ENCODE measurements at places on chromosomes 2 and 18.

- no peak for DNase-seq
These were observed 1122.7 kb upstream of the PIK3C3 start for GRCh38 chr18:40832362-40832761.

DNA sequence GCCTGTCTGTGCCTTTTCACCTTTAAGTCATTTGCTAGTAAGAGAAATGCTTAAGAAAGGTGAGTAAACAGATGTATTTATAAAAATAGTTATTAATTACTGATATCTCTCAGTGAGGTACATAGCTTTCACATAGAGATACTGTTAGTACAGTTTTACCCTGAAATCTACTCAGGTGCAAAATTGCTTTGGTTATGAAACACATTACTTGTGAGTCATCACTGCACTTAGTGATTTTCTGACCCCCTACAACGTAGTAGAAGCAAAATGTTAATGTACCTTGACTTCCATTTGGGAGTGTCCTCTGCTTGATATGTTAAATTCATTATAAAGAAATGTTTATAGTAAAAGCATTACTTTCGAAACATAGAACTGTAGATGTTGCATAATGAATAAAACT, 6.5 kb downstream of the GLS start:
- DNase-seq, result no peak

DNA sequence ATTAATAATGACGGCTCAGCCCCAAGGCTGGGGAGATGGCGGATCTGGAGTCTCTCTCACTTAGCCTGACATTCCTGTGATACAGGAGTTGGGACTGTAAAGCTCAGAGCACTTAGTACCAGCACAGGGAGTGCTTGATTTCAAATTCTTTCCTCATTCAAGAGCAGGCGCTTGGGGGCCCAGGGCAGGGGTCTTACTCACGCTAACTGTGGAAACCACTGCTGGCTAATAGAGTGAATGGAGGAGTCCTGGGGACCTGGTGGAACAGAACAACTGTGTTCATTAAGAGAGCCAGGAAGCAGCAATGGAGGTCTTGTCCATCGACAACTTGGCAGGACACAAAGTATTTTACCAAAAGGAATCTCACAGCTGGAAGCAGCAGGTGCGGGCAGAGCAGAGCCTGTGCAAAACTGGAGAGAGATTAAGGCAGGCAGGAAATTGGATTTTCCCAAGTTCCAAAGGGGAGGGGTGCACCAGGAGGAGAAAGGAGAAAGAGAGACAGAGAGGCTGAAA, 358.9 kb downstream of the TNS1 start:
- no peak for DNase-seq

- DNase-seq, result no peak
These were observed 111.9 kb downstream of the KCNF1 start for GRCh38 chr2:11023326-11024258.

GRCh38 chr18:58162127-58162526, 118.1 kb downstream of the NEDD4L start:
- DNase-seq, result no peak

GRCh38 chr2:16617282-16618266, 48.1 kb downstream of the CYRIA start:
- peak; percentile 40 for DNase-seq

- DNase-seq, result peak; percentile 35
These were observed at the start of gene ZNF236 for GRCh38 chr18:76822506-76823160. TSS of gene ZNF236 (plus strand) at chr18:76822557. CDS start at chr18:76822608, 51 bp downstream.

GRCh38 chr2:167928434-167928833, 319.0 kb downstream of the STK39 start:
- DNase-seq, result no peak

- DNase-seq, result no peak
These were observed 5.2 kb downstream of the GNLY start for GRCh38 chr2:85699325-85699724.

DNA sequence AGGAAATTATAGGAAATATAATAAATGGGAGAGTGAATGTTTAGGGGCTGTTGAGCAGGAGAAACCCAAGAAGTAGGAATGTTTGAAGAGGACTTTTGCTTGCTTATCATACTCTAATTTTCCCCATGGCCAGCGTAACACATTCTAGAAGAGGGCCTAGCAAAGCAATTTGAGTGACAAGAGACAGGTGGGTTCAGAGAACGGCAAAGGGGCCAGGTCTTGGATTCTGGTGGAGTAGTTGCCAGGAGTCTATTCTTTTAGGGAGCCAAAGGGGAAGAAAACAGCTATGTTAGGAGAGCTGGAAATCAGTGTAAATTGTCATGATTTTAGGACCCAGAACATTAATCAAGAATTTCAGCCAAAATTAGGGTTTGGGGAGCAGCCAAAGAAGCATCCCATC, 96.5 kb downstream of the COL5A2 start:
- no peak for DNase-seq

- DNase-seq, result no peak
These were observed 173.7 kb upstream of the HNRNPA3 start for GRCh38 chr2:177038787-177039484.

GRCh38 chr2:197165020-197165419, 145.6 kb downstream of the ANKRD44 start:
- no peak for DNase-seq

GRCh38 chr18:50559752-50560680, at the start of gene MAPK4:
TSS of gene MAPK4 (plus strand) at chr18:50560087. CDS start at chr18:50663959, 103,872 bp downstream.
- no peak for DNase-seq

DNA sequence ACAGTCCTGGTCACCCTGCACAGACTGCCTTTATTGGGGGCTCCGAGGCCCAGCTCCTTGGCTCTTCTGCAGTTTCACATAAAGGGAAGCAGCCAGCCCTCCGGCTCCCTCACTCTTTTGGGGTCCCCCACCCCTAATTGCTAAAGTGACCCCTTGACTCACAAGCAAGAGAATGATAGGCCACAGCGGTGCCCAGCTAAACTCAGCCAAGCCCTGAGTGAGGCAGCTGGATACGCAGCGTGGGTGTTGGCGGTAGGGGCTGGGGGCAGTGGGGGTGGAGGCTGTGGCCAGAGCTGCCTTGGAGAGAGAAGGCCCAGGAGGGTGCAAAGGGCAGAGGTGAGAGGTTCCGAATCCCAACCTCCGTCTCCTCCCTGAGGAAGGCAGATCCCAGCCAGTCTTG, 25.5 kb upstream of the ALPP start:
- no peak for DNase-seq

DNA sequence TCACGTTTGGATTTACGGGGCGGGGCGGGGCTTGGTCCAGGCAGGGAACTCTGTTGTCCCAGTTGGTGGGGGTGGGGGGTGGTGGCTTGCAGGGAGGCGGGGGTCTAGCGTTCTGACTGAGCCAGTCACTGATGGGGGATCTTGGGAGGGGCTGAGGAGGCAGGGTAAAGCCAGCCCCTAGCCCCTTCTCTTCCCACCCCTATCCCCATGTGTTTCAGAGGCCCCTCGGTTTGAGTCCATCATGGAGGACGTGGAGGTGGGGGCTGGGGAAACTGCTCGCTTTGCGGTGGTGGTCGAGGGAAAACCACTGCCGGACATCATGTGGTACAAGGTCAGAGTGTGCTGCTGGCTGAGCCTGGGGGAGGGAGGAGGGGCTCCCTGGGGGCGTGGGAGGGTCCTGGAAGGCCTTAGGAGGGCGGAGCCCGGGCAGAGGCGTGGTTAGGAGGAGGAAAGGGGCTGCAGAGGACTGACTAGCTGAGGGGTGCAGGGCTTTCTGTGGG, 22.0 kb upstream of the GMPPA start:
- DNase-seq, result no peak

- DNase-seq, result peak; percentile 24
These were observed 5.8 kb downstream of the DLX2 start for GRCh38 chr2:172096626-172097547.

DNA sequence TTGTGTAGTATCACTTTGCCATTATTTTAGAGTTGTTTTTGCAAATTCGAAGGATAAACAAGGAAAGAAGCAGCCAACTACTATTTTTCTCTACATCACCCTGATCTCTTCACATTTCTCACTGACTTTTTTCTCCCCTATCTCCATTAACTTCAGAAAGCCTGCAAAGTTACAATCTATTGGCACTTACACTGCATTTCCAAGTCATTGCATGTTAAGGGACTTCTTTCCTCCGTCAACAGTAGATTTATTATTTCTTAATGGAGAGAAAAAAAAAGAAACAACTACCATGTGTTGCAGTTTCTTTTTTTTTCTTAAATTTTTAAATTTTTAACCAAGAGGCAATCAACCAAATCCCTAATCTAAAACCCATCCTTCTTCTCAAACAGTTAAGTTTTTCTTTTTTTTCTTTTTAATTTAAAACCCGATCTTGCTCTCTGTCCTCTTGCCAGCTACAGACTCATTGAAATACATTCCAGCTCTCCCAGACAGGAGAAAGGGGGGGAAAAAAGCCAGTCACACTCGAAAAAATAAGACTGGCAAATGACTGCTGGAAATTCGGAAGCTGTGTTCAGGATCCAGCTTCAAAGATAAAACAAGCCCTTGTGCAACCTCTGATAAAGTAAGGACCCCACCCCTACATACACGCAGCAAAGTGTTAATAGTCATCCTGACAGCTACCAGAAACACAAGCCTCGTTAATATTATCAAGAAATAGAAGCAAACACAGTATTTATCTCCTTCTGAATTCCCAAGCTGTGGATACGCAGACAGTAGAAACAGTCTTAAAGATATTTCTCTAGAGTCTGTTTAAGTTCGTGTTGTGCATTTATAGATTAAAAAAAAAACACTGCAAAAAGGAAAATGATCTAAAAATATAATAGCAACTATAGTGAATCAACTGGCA, 1.3 kb downstream of the LRRTM4 start:
- DNase-seq, result no peak

- DNase-seq, result no peak
These were observed 8.8 kb upstream of the PRLH start for GRCh38 chr2:237557633-237558015.

- no peak for DNase-seq
These were observed 5.1 kb downstream of the FANCL start for GRCh38 chr2:58235984-58236383.

DNA sequence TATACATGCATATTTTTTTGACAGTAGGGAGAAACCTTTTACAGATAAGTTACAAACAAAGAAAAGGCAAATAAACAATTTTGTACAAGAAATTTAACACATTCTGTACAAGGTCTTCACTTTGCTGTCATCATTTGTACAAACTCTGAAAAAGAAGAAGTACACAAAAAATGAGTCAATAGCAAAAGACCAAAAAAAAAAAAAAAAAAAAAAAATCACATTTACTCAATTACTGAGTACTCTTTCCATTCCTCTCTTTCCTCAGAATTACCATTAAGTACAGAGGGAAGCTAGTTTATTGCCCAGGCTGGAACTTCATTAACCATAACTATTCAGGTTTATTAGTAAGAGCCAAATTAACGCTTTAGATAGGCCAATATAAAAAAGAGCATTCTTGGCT, 5.6 kb upstream of the STPG4 start:
- DNase-seq, result no peak

DNA sequence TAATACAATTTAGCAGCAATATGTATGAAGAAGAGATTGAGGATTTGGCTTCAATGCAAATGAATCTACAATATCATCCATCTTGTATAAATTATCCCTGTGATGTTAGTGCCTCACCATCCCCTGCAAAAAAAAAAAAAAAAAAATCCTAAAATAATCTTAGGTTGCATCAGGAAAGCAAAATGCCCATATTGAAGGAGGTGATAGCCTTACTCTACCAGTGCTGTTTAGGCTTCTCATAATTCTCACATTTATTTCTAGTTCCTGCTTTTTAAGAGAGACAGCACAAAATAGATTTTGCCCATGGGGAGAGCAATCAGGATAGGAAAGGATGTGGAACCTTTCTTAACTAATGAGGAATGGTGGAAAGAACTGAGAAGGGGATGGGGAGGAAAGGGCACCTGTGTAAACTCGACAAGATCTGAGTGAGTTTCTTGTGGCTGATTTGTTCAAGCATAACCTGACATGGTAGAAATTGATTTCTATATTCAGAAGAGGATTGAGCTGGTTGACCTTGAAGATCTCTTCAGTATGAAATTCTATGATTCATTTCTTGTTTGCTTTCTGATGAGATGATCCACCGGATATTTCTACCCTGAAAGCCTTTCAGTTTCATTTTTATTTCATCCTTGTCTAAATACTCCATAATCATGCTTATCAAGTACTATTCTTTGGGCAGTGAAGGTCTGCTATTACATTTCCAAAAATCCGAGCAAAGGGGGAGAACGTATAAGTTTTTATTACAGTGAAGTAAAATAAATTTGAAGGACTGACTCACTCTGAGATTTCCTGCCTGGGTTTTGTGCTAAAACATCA, 391.2 kb downstream of the PTPRM start:
- DNase-seq, result no peak

DNA sequence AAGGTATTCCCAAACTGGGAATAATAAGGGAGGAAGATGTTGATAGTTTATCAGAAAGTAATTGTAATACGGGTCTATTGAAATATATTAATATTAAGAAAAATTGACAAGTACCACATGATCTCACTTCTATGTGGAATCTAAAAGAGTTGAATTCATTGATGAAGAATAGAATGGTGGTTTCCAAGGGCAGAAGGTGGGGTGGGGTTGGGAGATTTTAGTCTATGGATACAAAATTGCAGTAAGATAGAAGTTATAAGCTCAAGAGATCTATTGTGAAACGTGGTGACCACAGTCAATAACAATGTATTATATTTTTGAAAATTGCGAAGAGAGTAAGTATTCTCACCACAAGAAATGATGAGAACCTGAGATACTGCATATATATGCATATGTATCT, 38.9 kb downstream of the COL3A1 start:
- no peak for DNase-seq

- no peak for DNase-seq
These were observed 110.7 kb upstream of the TANK start for GRCh38 chr2:161049559-161049958.

DNA sequence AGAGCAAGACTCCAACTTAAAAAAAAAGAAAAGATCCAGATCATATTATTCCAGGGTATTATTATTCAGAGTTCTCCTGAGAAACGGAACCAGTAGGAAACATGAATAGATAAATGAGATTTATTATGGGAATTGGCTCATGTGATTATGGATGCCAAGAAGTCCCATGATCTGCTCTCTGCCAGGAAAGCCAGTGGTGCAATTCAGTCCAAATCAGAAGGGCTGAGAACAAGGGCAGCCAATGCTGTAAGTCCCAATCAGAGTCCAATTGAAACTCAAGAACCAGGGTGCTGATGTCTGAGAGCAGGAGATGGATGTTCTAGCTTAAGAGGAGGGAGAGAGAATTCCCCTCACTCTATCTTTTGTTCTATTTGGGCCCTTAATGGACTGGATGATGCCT, 7.8 kb downstream of the SCYGR2 start:
- DNase-seq, result no peak

DNA sequence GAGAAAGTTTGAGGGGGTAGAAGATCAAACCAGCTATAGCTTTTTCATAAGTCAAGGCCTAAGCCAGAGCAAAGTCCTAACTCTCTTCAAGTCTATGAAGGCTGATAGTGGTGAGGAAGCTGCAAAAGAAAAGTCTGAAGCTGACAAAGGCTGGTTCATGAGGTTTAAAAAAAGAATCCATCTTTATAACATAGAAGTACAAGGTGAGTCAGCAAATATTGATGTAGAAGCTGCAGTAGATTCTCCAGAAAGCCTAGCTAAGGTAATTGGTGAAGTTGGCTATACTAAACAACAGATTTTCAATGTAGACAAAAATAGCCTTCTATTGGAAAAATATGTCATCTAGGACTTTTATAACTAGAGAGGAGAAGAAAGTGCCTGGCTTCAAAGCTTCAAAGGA, 141.4 kb upstream of the ZNF521 start:
- no peak for DNase-seq
